ENCODE measurements at places on chromosomes 7 and 10. TPM values are rescaled to one million over a fixed set of nuclear protein-coding genes. Genes with fewer than 3 reads are reported as not detected.

DNA sequence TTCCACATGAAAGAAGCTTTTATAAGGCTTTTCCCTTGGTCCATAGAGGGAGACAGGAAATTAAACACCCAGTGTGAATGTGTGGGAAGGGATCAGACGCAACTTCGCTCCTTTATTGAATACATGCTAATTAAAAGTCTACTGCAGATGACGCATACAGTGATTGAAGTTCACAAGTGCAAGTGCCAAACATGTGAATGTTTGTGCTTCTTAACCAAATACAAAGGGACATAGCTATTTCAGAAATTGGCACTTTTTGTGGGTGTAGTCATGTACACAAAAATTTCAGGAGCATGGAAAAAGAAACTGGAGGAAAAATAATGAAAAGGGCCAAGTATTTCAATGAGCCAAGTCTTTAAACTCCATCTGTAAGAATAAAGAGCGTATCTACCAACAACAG lies 283.7 kb downstream of the SKAP2 start:
- no peak for DNase-seq

GRCh38 chr7:139718141-139718540 lies 59.7 kb downstream of the HIPK2 start:
- DNase-seq, result no peak

Gene STAG3
- 1.9 TPM for total RNA-seq

Gene AGBL3
- total RNA-seq, result 3.0 TPM

Gene ATOH7
- 0.23 TPM for total RNA-seq

GRCh38 chr7:93945756-93946535 lies 24.4 kb downstream of the GNG11 start:
- DNase-seq, result no peak

DNA sequence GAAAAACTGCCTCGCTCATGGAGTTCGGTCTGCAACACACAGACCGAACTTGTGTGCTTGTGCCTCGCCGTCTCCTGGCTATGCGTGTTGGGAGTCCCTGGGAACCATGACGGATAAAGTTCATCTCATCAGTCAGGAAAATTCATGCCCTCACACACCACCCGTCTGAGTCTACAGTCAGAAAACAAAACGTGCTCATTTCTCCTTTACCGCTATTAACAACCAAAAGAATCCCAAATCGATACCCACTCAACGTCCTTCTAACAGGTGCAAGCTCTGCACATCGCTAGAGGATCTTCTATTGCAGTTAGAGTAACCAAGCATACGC lies 13.6 kb downstream of the CNPY1 start:
- no peak for DNase-seq

- DNase-seq, result no peak
These were observed 26.9 kb upstream of the HHEX start for GRCh38 chr10:92662848-92663247.

DNA sequence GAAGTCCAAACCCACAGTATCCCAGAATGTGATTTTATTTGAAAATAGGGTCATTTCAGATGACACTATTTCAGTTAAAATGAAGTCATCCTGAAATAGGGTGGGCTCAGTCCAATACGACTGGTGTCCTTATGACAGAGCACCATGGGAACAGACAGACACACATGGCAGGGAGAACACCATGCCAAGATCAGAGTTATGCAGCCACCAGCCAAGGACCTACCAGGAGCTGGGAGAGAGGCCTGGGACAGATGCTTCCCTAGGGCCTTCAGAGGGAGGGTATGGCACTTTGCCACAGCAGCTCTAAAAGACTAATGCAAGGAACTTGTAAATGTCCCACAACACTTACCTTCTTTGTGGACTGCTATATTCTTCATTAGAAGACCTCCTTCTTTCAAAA lies 226.5 kb downstream of the NEBL start:
- no peak for DNase-seq

- DNase-seq, result no peak
These were observed 40.3 kb downstream of the SHOC2 start for GRCh38 chr10:110959379-110960332.

DNA sequence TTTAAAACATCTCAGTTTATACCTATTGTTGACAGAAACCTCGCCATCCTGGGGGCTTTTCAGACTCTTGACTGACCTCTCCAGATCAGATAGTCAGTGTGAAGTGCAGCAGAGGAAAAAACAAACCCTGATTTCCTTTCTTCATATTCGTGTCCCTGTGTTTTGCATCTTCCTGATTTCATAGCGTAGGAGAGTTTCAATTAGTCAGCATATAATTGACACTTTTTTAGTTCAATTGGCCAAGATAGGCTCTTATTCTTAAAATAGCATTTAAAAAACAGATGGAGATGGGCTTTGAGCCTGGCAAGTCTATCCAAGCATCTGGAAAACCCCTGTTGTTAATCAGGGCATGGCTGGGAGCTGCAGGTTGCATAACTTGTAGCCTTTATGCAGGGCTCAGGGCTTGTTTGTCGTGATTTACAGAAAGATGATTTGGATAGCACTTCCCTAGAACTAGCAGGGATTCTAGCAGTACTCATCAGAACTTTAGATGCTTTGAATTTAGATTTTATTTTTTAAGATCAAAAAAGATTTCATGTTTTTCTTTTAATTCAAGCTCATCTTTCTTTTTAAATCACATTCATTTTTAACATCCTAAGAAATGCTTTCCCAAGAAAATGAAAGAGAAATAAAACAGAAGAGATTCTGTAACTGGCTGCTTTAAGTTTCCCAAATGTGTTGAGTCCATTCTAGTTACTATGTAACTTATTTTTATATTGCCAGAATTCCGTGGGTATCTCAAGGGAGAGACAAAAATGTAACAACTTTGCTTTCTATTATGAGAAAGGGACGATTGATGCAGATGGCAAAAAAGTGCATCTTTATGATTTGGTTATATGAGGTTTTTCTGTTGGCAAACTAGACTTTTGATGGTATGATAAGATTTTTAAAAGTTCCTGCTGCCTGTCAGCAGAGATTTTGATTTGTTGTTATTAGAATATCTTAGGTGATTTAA lies 270.8 kb upstream of the FZD8 start:
- DNase-seq, result no peak

- DNase-seq, result no peak
These were observed 47.2 kb downstream of the PYROXD2 start for GRCh38 chr10:98367604-98368451.

GRCh38 chr7:117941138-117941810 lies 68.0 kb upstream of the CTTNBP2 start:
- DNase-seq, result no peak

DNA sequence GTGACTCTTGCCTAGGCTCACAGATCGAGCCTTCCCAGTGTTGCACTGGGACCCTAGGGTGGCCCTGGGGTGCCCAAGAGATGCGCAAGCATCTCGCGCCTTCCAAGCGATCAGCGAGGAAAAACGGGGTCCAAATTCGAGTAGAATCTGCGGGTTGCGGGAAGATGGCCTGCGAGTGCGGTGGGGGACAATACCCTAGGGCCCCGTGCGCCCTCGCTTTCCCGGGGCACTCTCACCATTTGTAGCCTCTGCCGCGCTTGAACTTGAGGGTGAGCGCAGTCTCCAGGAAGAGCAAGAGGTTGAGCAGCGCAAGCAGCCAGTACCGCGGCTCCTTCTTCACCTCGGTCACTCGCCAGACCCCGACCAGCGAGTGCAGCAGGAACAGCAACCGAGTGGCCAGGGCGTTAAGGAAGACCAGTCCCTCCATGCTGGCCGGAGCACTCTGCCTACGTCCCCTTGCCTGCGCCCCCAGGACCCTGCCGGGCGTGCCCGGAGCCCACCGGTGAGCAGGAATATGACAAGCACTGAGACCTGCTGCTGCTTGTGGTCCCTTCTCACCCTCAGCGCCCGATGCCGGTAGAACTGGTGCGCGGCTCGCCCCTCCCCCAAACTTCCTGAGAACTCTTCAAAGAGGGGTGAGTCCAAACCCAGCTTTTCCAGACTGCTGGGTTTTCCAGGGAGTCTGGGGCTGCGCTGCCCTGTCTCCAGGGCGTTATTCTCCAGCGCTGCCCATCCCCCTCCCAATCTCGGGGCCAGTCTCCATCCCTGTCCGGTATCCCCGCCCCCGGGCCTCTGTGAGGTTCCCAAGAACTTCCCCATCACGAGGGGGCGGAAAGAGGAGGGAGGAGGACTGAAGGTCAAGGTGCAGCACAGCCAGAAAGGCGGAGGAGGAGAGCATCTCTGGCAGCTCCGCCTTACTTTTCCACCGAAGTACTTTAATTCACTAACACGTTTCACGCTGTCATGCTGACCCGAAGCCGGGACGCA lies at the start of gene TMEM26:
TMEM26 (minus strand) TSS at position 727 of the 987 bp plus-strand sequence; CDS start at position 427, 300 bp downstream.
- DNase-seq, result peak; percentile 29

DNA sequence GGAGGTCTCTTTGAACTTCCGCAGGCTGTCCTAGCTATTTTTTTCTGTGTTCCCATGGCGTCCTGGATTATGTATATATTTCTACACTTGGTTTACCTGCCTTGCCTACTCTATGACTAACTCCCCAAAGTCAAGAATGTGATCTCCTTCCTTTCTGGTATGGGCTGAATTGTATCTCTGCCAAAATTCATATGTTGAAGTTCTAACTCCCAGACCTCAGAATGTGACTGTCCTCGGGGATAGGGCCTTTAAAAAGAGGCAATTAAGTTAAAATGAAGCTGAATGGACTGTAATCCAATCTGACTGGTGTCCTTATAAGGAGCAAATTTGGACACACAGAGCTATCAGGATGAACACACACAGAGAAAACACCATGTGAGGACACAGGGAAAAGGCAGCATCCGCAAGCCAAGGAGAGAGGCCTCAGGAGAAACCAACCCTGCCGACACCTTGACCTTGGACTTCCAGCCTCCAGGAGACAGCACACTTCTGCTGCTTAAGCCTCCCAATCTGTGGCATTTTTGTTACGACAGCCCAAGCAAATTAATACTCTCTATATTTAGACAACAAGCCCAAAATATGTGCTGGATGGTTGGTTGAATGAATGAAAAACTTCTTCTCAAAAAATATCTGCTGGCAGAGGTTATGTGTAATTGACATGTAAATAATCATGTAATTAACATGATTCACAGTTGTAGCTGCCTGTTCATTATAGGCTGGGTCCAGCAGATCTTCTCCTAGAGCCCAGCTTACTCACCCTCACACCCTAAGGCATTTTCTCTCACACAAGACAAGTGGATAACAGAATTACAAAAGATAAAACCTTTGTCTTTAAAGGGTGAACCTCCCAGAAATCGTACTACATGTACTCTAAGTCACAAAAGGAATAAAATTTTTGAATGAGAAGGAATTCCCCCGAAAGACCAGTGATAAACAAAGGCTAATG lies 123.7 kb downstream of the CUBN start:
- DNase-seq, result no peak

GRCh38 chr10:113003052-113003451 lies 53.0 kb downstream of the TCF7L2 start:
- no peak for DNase-seq

- no peak for DNase-seq
These were observed 16.3 kb downstream of the REEP3 start for GRCh38 chr10:63537536-63537935.

GRCh38 chr10:70619271-70620019 lies 16.9 kb upstream of the PRF1 start:
- no peak for DNase-seq

- DNase-seq, result no peak
These were observed 12.9 kb downstream of the TTYH3 start for GRCh38 chr7:2644562-2645273.

- no peak for DNase-seq
These were observed 22.2 kb downstream of the TMEM273 start for GRCh38 chr10:49165821-49166483.

GRCh38 chr7:46755120-46756034 lies 826.5 kb downstream of the TNS3 start:
- no peak for DNase-seq

Gene ABCB1
- 1.0 TPM for total RNA-seq

Gene ATP6V1F
- 132 TPM for total RNA-seq

- DNase-seq, result no peak
These were observed 67.7 kb downstream of the ARHGAP22 start for GRCh38 chr10:48536916-48537890.

DNA sequence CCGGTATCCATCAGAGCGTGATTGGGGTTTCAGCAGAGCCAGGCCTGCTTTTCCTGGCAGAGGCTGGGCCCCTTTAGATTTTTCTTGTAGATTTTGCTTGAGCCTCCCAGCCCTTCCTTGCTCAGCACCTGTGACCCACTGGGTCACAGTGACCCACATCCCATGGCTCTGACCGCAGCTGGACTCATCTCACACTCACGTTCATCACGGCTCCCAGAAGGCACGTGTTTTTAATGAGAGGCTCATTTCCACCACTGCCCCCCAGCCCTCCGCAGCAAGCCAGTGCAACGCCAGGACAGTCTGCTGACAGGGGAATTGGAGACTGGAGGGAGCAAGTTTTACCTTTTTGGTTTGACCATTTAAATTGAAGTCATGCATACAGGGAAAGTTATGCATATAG lies 155.7 kb downstream of the CUX1 start:
- no peak for DNase-seq

Gene HMX2
- not detected for total RNA-seq

DNA sequence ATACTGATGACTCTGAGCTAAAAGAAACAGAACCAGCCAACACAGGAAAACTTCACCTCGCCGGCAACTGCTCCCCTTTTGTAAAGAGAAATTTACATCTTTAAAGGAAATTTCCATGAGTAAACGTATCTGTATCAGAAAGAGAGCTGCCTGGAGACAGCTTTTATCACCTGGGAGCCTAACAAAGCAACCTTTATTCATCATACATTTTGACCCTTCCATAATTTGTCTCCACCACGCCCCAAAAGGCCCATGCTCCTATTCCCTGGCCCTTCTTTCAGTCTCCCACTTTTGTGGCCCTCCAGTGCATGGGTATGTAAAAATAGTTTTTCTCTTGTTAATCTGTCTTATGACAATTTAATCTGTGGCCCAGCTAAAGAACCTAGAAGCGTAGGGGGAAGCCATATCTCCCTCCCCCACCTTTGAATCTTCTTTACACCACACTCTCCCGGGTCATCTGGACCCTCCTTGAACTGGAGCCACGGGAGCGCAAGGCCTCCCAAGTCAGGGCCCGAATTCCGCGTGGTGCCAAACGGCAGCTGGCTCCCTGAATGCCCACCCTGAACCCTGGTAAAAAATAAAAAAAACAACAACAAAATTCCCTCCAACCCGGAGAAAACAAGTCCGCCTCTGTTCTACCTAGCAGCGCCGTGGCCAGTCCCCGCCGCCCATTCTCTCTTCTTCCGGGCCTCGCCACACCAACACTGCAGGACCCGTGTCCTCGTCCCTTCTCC lies 15.4 kb upstream of the FKBP9 start:
- no peak for DNase-seq

Gene GRID1
- total RNA-seq, result 0.26 TPM

DNA sequence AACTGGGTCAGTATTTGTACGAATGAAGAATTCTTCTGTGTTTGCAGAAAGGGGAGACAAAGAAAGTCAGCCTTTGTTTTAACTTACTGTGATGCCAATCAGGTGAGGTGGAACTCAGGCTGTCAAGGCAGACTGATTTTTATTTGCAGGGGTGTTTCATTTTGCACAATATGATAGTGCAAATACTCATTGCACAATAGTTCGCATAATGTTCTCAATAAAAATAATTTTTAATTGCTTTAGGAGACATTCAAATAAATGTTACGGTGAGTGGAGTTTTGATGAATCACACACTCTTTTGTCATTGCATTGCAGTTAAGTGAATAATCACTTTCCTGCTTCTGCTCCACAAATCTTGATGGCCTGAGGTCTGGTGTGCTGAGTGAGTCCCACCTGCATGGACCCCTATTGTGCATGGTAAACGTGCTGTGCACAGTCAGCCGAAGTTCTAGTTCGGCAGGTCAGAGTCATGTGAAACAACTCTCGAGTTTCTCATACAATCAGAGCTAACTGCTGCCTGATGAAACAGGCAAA lies 141.3 kb upstream of the FZD8 start:
- no peak for DNase-seq

Measured in endothelial cell (in vitro differentiated cells).